Activated CD4-positive, CD25-positive, alpha-beta regulatory T cell treated with anti-CD3 and anti-CD28 coated beads, Interleukin-2, amount 50 U/mL, for 72 hours (primary cell): ENCODE measurements at places on chromosomes 12 and 14.

- no peak for DNase-seq
Measured at GRCh38 chr14:61696753-61697318, 1.5 kb downstream of the HIF1A start.

DNA sequence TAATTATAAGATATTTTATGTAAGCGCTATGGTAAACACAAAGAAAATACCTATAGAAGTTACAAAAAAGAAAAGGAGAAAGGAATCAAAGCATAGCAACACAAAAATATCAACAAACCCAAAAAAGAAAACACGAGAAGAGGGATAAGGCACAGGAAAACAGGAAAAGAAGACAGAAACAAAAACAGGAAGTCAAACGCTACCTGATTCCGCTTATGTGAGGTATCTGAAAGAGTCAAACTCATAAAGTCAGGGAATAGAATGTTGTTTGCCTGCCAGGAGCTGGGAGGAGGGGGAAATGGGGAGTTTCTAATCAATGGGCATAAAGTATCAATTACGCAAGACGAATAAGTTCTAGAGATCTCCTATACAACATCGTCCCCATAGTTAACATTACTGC, 39.9 kb upstream of the GPR132 start:
- no peak for DNase-seq

DNA sequence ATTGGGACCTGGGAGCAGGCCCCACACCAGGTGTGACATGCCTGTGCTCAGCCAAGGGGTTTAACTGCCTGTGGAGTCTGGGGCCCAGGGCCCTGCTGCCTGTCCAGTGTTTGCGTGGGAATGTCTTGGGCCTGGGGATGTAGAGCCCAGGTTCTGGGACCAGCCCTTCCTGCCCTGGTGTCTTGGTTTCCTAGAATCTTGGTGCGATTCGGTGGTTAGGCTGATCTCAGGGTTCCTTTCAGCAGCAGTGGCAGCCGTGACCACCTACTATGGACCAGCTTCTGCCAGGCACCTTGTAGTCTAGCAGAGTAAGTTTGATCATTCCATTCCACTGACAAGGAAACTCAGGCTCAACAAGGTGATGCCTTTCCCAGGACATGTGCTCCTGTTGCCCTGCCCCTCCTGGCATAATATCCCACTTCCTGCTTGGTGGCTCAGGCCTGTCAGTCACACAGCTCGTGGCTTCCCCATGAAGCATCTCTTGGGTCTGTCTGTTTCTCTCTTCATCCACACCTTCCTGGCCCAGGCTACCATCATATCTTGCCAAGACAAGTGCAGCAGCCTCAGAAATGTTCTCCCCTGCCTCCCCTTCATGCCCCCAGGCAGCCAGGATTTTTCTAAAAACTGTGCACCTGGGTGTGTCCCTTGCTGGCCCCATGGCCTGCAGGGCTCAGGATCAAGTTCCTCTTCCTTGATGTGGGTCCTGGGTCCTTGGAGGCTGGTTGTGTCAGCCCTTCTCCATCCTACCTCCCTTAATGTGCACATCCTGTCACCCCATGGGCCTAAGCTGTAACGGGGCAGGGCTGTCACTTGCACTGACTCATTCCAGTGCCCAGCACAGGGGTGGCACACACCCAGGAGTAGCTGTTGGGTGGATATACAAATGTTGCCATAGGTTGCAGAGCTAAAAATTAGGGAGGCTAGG, 101.6 kb downstream of the SLC25A47 start:
- no peak for DNase-seq

- DNase-seq, result no peak
Measured at GRCh38 chr14:103711516-103712431, 3.5 kb downstream of the XRCC3 start.

DNA sequence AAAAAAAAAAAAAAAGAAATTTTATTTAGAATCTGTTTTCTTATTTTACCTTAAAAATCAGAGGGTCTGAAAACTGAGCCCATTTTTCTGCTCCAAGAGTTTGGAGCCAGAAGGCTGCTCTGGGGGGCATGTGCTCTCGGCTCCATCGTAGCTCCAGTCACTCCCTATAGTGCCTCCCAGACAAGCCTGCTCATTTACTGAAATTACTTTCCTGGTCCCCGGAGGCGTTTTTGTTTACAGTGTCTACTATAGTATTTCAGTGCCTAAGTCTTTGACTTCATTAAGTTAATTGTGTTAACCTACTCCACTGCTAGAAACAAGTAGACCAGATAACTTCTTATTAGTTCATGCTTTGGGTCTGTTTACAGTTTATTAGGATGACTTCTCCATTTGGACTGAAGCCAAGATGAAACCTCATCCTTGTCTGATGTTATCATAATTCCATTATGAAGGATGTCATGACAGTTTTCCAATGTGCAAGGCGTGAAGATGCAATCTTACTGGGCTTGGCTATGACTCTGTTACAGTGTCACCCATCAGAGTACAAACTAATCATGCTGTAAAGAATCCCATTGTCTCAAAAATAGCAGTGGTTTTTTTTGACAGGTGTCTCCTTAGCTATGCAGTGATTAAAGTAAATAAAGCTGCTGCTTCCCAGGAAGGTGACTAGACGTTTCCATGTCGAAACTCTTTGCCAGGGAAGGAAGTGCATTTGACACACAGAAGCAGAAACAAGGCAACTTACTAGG, 182.3 kb downstream of the TMEM132C start:
- DNase-seq, result no peak

GRCh38 chr14:23829736-23830471, 123.7 kb upstream of the DHRS4 start:
- DNase-seq, result no peak

GRCh38 chr12:9928607-9929006, 3.6 kb downstream of the CLEC2A start:
- DNase-seq, result no peak
